ENCODE measurements at places on chromosomes 1 and 21. TPM values are rescaled to one million over a fixed set of nuclear protein-coding genes. Genes with fewer than 3 reads are reported as not detected.

The RGS7 gene
- not detected for total RNA-seq

The GBP7 gene
- not detected for total RNA-seq

The MEF2D gene
- 5.5 TPM for total RNA-seq

The SHISAL2A gene
- total RNA-seq: not detected

The KRTAP19-1 gene
- not detected for total RNA-seq

The TMEM61 gene
- total RNA-seq: not detected

The RNF186 gene
- total RNA-seq: not detected

The COX20 gene
- 11.9 TPM for total RNA-seq

The SPRR2G gene
- total RNA-seq: not detected

The KIF14 gene
- total RNA-seq: 17.8 TPM

The DOCK7 gene
- 24.7 TPM for total RNA-seq

The HSF2BP gene
- 5.3 TPM for total RNA-seq

The ANKRD34A gene
- 2.5 TPM for total RNA-seq

The KCNE2 gene
- not detected for total RNA-seq

The GPX7 gene
- not detected for total RNA-seq

The EFCAB14 gene
- 18.0 TPM for total RNA-seq

The MUL1 gene
- total RNA-seq: 22.3 TPM

The FCN3 gene
- total RNA-seq: not detected

The CFAP141 gene
- not detected for total RNA-seq

The CD53 gene
- total RNA-seq: not detected

The NMNAT2 gene
- total RNA-seq: 0.27 TPM

The FABP3 gene
- 0.25 TPM for total RNA-seq

The TNFRSF25 gene
- total RNA-seq: 4.9 TPM

The CYP4B1 gene
- total RNA-seq: not detected

The WNT2B gene
- total RNA-seq: 17.3 TPM

The CD1B gene
- not detected for total RNA-seq

The AGBL4 gene
- not detected for total RNA-seq

The TTC22 gene
- total RNA-seq: not detected

The SYT2 gene
- total RNA-seq: not detected

The UAP1 gene
- total RNA-seq: 69.4 TPM

The HES2 gene
- total RNA-seq: 3.1 TPM

The SH2D5 gene
- total RNA-seq: 44.9 TPM

The ERMAP gene
- 8.1 TPM for total RNA-seq

The TRIM46 gene
- total RNA-seq: 0.14 TPM

The HAO2 gene
- total RNA-seq: not detected

The MXRA8 gene
- 26.7 TPM for total RNA-seq

The NVL gene
- total RNA-seq: 102 TPM

The ESRRG gene
- not detected for total RNA-seq

The SH2D2A gene
- total RNA-seq: 1.8 TPM

The PCP4L1 gene
- total RNA-seq: not detected

The B3GALT2 gene
- not detected for total RNA-seq

The MYBPH gene
- not detected for total RNA-seq

The LAMC1 gene
- total RNA-seq: 44.7 TPM

The NEGR1 gene
- total RNA-seq: 0.06 TPM

The VPS72 gene
- total RNA-seq: 80.9 TPM

The UTS2 gene
- not detected for total RNA-seq

The DDAH1 gene
- 47.8 TPM for total RNA-seq

The RIPPLY3 gene
- total RNA-seq: not detected

The DIRAS3 gene
- not detected for total RNA-seq

The ERICH3 gene
- total RNA-seq: not detected

The GPR52 gene
- not detected for total RNA-seq

The ZNF362 gene
- total RNA-seq: 13.5 TPM
